Activated effector memory CD4-positive, alpha-beta T cell treated with Interleukin-2 at 50 U/mL for 16 hours (primary cell): ENCODE measurements at places on chromosomes 1 and 21.

DNA sequence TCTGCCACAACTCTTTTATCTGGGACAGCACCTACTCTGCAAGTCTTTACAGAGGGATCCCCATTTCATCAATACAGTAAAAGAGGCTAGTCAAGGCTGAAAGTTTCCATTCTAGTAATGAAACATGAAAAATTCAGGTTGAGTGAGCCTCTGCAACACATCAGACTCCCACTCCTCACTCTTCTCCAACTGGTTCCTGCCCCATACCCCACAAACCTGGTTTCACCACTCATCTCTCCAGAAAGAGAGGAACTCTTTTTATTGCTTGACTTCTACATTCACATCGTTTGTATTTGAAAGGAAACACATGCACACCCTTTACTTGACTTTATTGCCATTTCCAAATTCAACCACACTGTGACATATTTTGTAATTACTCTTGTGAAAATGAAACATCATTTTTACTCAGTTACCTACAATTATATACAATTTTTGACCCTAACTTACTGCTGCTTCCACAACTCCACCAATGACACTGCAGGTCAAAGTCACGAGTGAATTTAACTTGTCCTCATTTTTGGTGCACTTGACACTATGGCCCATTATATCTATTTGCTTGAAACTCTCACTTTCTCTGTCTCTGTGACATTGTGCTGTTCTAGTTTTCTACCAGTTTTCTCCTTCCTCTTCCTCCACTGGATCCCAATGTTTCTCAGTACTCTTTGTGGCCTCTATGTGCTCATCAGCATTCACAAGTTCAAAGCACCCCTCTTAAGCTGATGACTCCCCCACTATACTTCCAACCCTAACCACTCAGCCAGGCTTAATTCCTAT is 8.0 kb downstream of the STX6 start:
- no peak for DNase-seq

DNA sequence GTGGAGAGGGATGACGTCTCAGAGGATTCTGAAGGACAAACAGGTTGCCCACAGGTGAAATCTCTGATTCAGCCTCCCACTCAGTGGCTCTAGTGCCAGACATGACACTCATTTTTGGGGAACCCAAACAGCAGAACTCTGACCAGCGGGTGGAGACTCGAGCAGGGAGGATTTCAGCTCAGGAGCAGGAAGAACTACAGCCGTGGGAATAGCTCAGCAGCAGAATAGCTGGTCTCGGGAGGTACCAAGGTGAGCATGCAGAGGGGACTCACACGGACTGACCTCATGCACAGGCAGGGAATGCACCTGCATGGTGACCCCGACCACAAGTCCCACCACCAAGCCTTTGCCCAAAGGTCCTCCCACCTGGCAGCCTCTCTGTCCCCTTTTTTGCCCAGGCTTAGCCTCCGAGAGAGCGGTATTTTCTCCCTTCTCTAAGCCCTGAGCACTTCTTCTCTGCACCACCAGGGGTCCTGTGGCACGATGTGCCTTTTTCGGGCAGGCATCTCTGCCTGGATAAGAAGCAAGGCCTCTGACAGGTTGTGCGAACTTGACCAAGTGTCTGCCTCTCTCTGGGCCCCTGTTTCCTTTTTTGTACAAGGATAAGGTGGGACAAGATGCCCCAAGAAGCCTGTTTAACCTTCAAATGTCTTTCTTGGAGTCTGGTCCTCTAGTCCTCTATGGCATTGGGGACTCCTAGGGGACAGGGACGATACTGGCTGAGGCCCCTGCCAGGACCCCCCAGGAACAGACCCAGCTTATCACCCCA is 8.8 kb upstream of the FGR start:
- peak; percentile 61 for DNase-seq

DNA sequence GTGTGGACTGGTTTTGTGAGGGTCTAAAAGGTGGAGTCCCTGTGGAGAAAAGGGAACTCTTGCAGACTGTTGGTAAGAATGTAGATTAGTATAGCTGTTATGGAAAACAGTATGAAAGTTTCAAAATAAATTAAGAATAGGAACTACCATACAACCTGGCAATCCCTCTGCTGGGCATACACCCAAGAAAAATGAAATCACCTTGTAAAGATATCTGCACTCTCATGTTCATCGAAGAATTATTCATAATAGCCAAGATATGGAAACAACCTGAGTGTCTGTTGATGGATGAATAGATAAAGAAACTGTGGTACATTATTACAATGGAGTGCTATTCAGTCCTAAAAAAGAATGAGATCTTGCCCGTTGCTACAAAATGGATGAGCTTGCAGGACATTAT is 109.6 kb downstream of the TBX19 start:
- no peak for DNase-seq

- DNase-seq = no peak
Measured at GRCh38 chr1:212254853-212255363, 30.3 kb upstream of the PPP2R5A start.

DNA sequence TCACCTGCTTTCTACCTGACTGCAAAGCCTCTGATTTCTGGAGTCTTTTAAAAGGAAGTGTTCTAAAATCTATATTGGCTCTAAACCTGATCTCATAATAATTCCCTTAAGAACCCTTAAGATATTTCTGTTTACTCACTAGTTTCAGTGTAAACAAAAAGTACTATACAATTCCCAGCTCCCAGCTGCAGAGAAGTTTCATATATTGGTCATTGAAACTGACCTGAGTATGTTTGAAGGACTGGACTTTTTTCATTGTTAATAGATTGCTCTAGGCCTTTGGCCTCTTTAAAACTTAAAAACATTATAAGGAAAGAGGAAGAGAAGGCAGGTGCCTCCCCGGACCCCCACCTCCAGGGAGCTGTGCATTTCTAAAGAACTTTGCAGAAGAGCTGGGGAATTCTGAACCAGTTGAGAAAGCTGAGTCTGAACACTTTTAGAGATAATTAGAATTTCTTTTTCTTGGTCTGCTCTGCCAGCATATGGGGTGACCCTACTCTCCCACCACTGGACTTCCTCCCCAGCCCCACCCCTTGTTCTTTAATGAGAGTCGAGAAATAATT is 23.7 kb downstream of the CLIC6 start:
- no peak for DNase-seq

GRCh38 chr1:34777519-34778321 is 3.3 kb upstream of the GJB3 start:
- no peak for DNase-seq

GRCh38 chr1:18357622-18358230 is 123.0 kb upstream of the KLHDC7A start:
- DNase-seq = no peak

DNA sequence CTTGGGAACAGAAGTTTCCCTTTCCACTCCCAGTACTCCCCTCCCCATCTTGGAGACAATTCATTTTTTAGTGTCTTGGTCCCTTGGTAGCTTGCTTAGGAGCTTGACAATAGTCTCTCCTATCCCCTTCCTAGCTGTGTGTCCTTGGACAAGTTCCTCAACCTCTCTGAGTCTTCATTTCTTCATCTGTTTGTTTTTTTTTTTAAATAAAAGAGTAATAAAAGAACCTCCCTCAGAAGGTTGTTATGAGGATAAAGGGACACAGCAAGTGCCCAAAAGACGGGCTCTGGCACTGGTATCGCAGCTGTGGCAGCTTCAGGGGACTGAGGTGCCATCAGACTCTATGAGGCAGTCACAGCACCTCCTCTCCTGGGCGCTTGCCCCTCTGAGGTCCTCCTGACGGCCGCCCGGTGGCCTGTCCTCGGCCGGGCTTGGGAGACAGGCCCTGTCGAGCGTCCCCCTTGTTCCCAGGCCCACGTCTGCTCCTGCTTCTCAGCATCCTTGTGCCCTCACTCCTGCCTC is 689.2 kb downstream of the MATN1 start:
- no peak for DNase-seq

- DNase-seq = no peak
Measured at GRCh38 chr1:14296795-14297194, 301.7 kb upstream of the KAZN start.

- DNase-seq = no peak
Measured at GRCh38 chr1:104905322-104905721, 1155.6 kb downstream of the AMY1C start.

DNA sequence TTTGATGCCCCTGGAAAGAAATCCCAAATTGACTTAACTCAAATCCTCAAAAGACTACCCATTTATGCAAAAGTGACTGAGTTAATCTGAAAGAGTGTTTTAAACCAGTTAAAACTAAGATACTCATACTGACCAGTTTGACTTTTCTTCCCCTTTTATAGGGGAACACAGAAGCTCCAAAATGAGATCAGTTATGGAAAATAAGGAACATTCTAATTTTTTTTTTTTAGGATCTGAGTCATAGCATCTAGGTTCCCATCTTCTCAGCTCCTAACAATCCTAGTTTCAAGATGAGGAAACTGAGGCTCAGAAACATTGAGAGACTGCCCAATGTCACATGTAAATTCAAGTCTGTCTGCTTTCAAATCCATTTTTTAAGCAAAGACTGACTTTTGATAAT is 231.1 kb upstream of the RUNX1 start:
- no peak for DNase-seq

DNA sequence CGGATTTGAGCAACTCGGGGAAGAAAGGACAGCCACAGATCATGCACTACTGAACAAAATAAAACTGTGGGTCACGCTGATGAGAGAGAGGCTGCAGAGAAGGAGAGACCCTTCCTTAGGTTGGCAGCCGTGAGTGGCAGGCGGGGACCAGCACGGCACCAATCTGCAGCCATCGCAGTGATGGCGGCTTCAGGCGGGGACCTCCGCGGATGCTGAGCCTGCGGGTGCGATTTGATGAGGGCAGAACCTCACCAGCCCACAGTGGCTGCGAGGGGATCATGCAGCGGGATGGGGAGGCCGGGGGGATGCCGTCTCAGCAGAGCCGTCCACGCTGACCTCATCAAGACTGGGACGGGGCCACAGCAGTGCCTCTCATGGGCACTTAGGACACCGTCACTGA is 11.8 kb downstream of the ITGB2 start:
- DNase-seq = no peak

GRCh38 chr21:16034446-16035190 is 304.8 kb downstream of the USP25 start:
- DNase-seq = no peak

DNA sequence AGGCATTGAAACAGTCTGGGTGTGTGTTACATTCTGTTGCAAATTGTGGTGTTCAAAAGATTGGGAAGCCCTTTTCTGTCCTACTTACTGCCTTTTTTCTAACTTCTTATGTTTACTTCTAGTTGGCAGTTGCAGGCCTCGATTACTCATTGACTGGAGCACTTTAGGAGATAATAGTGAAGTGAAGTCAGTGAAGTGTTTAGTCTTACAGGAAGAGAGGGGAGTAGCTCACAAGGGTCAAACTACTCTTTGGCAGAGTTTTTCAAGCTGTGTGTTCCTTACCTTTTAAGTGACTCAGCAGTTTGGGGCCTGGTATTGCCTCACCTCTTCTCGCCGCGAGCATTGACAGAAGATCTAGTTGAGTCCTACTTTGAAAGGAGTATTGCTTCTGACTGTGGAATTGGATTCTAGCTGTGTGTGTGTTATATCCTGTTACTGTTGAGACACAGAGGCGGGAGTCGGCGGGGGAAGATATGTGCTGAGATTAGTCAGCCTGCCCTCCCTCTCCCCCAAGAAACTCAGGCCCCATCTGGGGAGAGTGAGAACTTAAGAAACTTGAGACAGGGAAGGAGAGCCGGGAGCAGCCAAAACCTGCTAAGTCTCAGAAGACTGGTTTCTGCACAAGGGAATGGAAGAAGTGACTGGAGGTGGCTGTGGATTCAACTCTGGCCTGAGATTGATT is 19.3 kb downstream of the AHCYL1 start:
- DNase-seq = no peak
